ENCODE measurements at places on chromosomes 2 and 18. TPM values are rescaled to one million over a fixed set of nuclear protein-coding genes. Genes with fewer than 3 reads are reported as not detected.

DNA sequence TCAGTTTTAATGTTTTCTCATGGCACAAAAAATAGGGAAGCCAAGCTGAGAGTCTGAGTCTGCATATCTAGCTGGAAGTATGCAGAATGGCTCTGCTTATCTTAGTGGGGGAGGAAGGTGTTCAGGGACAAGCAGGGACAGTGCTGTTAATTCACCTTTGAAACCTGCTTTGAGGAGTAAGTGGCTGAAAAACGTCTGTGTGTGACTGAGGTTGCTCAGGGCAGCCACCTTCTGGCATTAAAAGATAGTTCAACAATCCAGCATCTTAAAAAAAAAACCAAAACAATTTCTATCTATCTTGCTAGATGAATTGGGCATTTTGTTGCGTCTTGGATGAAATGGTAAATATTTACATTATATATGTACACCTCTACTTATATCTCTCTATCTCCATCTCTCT, 2.0 kb upstream of the TRPM8 start:
- no peaks in the 10 kb centered on the region for H3K27me3 ChIP-seq
- H3K4me3 ChIP-seq, result no peak overlapping the region
- no peak overlapping the region for H3K27ac ChIP-seq
- no peaks in the 10 kb centered on the region for H3K36me3 ChIP-seq
- H3K4me1 ChIP-seq, result no peaks in the 10 kb centered on the region
- peak; percentile 8 for DNase-seq

DNA sequence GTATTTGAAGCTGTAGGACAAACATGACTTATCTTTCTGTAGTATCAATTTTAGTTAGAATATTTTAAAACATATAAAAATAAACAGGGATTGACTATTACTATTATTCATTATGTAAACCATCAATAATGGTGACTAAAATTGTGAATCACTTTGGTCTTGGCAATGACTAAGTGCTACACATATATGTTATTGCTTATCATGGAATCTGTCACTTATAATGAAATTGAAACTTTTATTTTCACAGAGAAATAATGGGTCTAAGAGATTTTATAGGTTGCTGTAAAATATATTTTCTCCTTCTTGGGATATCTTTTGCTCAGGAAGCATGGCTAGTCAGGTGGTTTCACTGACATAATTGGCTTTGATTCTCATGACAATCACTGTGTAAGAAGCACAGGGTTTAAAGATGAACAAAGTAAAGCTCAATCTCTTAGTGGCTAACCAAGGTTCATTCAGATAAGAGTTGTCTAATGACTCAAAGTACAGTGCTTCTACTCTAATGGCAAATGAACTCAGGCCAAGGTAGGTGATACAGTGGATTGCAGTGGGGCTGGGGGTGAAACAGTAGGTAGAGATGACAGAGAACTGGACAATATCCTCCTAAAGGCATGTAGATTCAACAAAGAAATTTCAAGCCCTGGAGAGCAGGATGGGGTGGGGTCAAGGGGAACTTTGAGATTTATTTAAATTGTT, 98.6 kb upstream of the FANCL start:
- H3K4me3 ChIP-seq, result no peak overlapping the region
- no peak for DNase-seq
- no peaks in the 10 kb centered on the region for H3K4me1 ChIP-seq
- H3K36me3 ChIP-seq, result no peaks in the 10 kb centered on the region

- H3K36me3 ChIP-seq, result peaks cover 71% of the 10 kb centered on the region
- no peak overlapping the region for H3K4me3 ChIP-seq
- H3K27ac ChIP-seq, result no peak overlapping the region
These were observed 72.2 kb downstream of the XRCC5 start for GRCh38 chr2:216181351-216181750.

DNA sequence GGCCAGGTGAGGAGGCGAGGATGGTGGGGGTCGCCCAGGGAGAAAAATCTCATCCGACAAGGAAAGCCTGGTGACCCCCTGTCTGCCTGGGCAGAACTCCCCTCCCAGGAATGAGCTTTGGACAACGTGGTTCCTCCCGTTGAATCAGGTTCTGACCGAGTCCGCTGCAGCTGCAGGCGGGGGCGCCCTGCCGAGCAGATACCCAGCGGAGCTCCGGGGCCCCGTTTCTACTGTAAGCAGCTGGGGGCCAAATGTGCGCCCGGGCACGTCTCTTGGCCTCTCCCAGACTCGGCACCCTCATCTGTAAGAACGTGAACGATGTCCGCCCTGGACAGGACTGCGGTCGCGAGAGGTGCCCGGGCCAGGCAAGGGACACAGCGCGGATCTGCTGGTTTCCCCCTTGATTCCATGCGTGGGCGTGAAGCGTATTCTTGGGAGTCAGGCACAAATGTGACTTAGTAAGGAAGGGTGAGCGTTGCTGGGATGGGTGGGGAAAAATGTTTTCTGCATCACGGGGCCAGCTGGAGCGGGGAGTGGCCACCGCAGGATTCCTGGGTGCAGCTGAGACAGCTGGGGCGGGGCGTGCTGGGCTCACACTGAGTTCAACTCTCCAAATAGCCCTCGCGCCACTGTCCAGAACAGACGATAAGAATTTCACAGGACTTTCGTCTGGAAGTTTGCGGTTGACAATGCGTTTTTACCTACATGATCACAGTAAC, 20.2 kb upstream of the TUBB6 start:
- no peaks in the 10 kb centered on the region for H3K36me3 ChIP-seq
- peaks cover 21% of the 10 kb centered on the region for H3K4me1 ChIP-seq
- H3K27ac ChIP-seq, result no peak overlapping the region
- peak; percentile 78 for DNase-seq

GRCh38 chr2:167534443-167534842, 646.2 kb downstream of the XIRP2 start:
- H3K27me3 ChIP-seq, result no peaks in the 10 kb centered on the region
- H3K4me1 ChIP-seq, result no peaks in the 10 kb centered on the region
- DNase-seq, result no peak

DNA sequence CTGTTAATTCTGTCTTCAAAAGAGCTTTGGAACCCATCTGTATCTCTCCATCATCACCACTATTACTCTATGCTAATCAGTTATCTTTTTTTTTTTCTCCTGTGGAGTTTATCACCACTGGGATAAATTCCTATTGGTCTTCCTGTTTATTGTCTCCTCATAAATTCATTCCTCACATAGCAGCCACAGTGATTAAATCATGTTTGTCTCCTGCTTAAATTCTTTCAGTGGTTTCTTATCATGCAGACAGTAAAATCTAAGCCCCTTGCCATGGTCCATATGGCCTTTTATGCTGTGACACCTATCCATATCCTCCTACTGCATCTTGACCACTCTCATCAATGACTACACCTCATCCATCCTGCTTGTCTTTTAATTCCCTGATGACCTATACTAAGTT, 239.8 kb upstream of the ZEB2 start:
- no peak for DNase-seq
- no peak overlapping the region for H3K4me3 ChIP-seq
- H3K4me1 ChIP-seq, result no peaks in the 10 kb centered on the region
- H3K27me3 ChIP-seq, result no peaks in the 10 kb centered on the region

DNA sequence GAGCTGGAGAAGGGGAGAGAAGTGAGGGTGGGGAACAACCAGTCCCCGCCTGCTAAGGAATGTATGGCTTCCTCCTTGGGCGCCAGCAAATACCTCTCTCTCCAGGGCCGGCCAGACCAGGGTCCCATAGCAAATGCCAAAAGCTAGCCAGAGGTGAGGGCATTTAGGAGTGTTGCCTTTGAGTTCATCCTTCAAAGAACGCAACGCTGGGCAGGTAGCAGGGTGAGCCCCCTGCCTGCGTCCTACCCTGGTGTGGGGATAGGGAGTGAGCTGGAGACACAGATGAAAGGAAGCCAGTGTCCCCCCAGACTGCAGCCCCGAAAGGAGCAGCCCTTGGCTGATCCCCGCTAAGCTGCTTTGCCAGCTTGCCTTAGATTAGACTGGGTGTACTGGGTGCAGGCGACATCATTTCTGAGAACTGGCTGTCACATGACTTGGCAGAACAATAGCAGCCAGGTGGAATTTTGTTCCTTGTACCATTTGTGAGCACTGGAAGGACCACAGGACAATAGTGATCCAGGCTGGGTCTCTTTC, 40.4 kb downstream of the KLHL29 start:
- no peaks in the 10 kb centered on the region for H3K36me3 ChIP-seq
- H3K4me3 ChIP-seq, result no peak overlapping the region
- peaks cover 70% of the 10 kb centered on the region for H3K27me3 ChIP-seq

Gene ADD2
- polyA plus RNA-seq, result 55.9 TPM

DNA sequence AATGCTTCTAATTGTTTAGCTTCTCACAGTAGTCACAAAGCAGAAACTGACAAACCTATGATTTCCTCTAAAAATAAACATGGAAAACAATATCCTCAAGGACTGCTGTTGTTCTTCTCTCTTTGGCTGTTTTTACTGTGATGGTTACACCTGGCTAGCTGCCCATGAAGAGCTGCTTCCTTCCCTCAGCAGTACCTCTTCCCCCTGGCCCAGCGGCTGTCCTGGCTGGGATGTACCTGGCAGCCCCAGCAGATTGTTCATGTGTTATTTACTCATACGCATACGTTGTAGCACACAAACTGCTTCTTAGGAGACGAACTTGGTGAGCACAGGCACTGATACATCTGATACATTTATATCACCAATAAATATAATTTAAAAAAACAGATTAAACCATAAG, 27.4 kb downstream of the NEMP2 start:
- DNase-seq, result no peak
- H3K27me3 ChIP-seq, result no peaks in the 10 kb centered on the region
- no peaks in the 10 kb centered on the region for H3K36me3 ChIP-seq
- H3K4me1 ChIP-seq, result no peaks in the 10 kb centered on the region
- no peak overlapping the region for H3K4me3 ChIP-seq

DNA sequence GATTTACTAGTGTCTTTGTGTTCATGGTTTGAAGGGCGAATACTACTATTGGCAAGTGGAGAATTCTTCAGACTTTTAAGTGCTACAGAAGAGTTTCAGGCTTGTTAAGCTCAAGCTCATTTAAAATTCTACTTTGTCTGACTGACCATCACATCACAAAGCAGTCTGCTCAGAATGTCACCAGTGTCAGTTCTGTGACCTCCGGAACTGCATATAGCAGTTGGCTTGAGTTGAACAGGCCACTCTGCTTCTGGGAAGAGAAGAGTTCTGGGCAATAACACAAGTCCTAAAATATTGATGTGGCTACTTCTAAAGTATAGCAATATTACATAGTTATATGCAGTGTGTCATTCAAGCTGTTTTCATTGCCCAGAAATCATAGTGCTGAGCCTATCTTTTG, 245.0 kb upstream of the BOD1L2 start:
- no peaks in the 10 kb centered on the region for H3K4me1 ChIP-seq
- DNase-seq, result no peak
- no peak overlapping the region for H3K27ac ChIP-seq
- no peaks in the 10 kb centered on the region for H3K36me3 ChIP-seq

Gene GLI2
- not detected for polyA plus RNA-seq

- H3K36me3 ChIP-seq, result peaks cover 12% of the 10 kb centered on the region
- no peak for DNase-seq
- H3K27me3 ChIP-seq, result no peaks in the 10 kb centered on the region
These were observed 71.3 kb downstream of the FAM228A start for GRCh38 chr2:24245986-24246776.

DNA sequence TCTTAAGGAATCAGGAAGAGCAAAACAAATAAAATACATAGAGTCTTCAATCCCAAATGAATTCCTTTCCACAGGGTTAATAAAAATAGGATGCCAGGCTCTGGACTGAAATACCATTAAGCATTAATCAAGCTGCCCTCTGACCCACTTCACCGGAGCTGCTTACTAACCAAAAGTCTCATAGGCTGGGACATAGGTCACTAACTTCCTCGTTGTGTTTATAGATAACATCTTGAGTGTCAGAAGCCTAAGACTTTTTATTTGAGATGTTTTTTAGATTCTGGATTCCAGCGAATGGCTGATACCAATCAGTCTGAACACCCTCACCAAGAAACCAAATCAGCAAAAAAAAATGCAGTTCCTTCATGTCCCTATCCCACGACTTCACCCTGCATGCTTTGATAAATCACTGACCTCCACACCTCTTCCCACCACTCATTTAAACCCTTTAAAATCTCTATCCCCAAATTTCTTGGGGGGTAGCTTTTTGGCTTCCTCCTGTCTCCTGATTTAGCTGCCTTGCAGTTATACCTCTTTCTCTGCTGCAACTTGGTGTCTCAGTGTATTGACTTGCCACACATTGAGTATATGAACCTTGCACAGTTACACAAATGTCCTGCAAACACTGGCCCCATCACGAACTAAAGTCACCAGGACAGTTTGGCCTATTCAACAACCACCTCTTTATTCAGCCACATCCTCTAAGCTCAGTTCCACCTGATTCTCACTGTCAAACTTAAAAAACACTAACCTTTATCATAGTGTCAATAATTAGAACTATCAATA, 399.3 kb downstream of the METTL4 start:
- no peaks in the 10 kb centered on the region for H3K36me3 ChIP-seq
- H3K27me3 ChIP-seq, result no peaks in the 10 kb centered on the region
- no peak for DNase-seq
- H3K27ac ChIP-seq, result no peak overlapping the region

- no peak for DNase-seq
- no peak overlapping the region for H3K4me3 ChIP-seq
- H3K27ac ChIP-seq, result no peak overlapping the region
These were observed 124.5 kb upstream of the BARD1 start for GRCh38 chr2:214934006-214934405.

DNA sequence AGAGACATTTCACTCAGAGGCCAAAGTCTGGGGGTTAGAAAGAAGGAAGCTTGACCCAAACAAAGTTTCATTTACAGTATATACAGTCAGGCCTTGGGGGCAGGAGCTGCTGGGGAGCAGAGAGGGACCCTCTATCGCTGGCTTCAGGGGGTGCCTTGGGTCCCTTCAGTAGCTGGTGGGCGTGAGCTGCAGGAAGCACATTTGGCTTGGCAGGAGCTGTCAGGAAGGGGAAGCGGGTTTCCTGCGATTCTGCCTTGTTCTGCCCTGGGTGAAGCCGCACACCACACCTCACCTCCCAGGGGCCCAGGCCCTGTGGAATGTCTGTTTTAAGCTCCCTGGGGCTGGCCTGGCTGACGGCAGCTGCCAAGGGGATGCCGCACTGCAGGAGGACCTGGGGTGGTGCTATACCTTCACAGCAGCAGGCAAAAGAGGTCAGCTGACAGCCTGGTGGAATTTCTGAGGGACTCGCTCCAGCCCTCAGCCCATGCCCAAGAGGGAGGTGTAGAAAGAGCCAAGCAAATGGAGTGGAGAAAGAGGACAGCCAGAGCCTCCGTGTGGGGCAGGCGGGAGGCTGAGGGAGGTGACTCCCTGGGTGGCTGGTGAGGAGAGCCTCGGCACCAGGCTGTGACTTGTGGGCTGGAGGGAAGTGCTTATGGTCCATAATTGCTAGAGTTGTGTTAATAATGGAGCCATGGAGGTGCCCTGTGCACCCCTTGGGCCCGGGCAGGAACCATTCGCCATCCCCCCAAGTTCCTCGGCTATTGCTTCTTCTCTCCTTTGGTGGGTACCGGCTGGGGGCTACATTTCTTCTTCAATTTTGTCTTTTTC, 43.9 kb downstream of the PSD4 start:
- no peak overlapping the region for H3K27ac ChIP-seq
- no peak overlapping the region for H3K4me3 ChIP-seq
- no peak for DNase-seq
- H3K27me3 ChIP-seq, result 0 out of 2 replicates have a peak, but pooled peaks cover 4% of the 10 kb centered on the region

Gene RUFY4
- polyA plus RNA-seq, result not detected

DNA sequence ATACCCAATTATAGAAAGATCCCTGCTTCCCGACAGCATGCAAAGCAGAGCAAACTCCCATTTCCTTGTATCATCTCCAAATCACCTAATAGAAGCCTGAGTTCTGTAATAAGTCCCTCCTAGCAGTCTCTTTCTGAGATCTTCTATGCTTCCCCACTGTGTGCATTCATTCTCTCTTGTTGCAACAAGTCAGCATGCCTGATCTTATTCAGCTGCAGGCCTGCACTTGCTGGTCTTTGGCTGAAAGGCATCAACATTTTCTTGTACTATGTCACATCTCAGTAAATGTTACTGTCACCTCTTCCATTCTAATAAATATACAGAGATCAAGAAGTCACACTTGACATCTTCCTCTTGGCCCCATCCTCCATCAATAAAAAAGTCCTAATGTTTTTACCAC, 449.9 kb upstream of the MEX3C start:
- H3K4me3 ChIP-seq, result no peak overlapping the region
- no peaks in the 10 kb centered on the region for H3K27me3 ChIP-seq
- no peak for DNase-seq

Data from K562 (cell line).